ENCODE measurements at places on chromosomes 3 and 15.

GRCh38 chr3:60552581-60552980, 698.7 kb downstream of the FHIT start:
- DNase-seq, result no peak

DNA sequence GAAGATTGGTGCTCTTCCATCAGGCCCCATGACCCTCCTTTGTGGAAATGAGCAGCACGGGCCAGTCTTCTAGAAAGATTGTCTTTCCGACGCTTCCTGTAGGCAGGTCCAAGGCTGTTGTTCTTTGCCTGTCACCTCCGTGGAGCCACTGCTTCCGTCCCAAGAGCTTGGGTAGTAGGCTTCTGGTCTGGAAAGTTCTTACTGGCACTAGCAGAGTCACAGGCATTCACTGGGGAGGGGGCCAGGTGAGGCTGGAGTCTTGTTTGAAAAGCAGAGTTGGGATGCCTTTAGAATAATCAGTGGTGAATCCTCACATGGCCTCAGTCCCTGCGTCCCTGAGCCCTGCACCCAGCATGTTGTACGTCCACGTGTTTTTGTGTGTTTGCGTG, 76.2 kb upstream of the ADPGK start:
- no peak for DNase-seq

- no peak for DNase-seq
Observed at GRCh38 chr3:129783470-129783869, 110.0 kb downstream of the TMCC1 start.

DNA sequence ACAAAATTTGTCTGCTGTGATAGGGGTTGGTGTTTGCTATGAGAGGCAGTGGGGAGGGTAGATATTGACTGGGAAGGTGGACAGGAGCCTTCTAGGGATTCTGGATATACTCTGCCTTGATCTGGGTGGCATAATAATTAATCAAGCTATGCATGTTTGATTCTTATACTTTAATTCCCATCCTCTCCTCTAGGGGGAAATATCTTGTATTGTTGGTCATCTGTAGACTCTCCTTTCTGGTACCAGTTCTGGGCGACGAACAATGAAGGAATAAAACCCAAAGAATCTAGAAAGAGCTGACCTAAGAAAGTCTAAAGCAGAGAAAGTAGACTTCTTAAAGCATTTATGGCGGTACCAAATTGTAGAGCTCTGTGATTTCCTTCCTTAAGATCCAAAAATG, 198.2 kb upstream of the STRIT1 start:
- no peak for DNase-seq

- DNase-seq, result no peak
Observed at GRCh38 chr3:55728461-55729100, 241.5 kb upstream of the WNT5A start.

DNA sequence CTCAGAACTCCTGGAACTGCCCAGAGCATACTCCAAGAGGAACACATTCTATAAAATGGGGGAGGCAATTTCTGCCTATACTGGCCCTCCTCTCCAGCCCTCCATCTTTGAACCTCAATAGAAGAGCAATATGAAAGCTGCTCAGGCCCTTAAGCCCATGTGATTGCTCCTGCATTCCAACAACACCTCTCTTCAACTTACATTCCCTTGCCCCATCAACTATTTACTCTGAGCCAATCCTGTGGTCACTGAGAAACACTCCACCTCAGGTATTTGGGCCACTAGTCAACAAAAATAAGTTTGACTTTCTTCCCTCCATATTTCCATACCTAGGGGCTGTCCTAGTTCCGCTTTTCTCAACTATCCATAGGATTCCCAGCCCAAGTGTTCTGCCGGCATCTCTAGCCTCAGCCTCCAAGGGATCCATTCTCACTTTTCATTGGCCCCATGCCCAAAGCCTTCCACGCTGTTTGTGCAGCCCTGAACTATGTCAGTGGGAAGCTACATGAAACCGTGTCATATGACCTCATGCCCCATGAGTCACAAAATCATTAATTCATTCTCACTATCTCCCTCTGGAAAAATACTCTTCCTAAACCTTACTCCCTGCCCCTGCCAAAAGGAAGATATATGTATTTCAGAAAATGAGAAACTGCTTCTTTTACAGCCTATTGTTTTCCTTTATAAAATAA, 61.6 kb downstream of the GJD2 start:
- no peak for DNase-seq

GRCh38 chr3:116835658-116836057, 126.1 kb downstream of the TUSC7 start:
- no peak for DNase-seq

- DNase-seq, result no peak
Observed at GRCh38 chr15:63970621-63971426, 75.5 kb downstream of the DAPK2 start.

- no peak for DNase-seq
Observed at GRCh38 chr3:182668541-182668940, 124.8 kb upstream of the ATP11B start.

DNA sequence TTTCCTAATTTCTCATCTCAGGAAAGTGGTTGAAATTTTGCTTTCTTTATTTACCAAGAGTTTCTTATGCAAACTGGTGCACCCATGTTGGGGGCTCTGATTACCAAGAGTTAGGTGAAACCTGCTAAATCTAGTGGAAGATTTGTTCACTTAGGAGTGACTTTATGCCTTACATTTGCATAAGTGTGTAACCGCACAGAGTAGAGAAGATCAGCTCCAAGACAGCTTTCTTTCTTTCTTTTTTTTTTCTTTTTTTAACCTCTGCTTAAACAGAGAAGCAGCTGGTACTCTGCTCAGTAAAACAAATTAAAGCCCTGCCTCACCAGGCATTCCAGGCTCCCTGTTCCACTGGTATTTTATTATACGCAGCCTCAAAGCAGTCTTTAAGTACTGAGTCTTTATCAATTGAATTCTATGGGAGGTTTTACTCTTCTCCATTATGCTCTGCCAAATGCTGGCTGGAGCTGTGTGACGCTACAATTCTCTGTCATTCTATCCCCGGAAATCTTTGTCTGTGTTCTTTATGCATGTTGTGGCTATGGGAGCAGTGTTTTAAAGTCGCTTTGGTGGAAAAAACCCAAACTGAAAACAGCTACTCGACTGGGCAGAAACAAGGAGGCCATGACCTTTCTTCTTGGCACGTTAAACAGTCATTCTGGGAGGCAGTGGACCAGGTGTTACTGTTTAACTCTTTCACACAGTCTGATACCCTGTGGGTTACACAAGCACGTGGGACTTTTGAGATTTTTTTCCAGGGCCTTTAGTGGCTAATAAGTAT, 55.2 kb upstream of the GBE1 start:
- DNase-seq, result no peak

DNA sequence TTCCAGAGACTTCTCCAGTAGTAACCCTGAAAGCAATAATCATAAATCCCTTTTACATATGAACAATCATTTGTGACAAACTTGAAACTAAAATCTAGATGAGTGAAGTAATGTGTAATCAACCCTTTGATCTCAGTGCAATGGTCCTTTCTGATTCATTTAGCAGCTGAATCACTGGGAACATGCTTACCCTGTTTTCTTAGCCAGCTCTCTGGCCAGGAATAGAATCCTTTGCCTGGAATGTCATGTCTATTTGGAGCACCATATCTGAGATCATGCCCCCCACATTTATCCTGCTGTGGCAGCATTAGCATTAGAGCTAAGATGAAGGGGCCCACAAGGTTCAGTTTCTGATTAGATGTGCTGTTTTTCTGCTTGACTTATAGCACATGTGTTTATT, 309.8 kb downstream of the OXSM start:
- no peak for DNase-seq

DNA sequence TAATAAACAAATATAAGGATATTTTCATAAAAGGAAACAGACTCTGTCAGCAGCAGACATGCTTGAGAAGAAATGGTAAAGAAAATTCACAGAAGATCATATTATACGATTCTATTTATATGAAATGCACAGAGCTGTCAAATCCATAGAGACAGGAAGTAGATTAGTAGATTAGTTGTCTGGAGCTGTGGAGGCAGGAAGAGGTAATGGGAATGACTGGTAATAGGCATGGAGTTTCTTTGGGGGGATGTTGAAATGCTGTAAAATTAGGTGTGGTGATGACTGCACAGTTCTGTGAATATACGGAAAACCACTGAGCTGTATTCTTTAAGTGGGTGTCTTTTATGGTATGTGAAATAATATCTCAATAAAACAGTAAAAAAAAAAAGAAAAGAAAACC, 35.3 kb downstream of the CEP152 start:
- DNase-seq, result no peak

GRCh38 chr15:56293495-56294292, 50.0 kb upstream of the RFX7 start:
- DNase-seq, result no peak

GRCh38 chr15:90479656-90480055, 50.1 kb upstream of the CRTC3 start:
- DNase-seq, result no peak

DNA sequence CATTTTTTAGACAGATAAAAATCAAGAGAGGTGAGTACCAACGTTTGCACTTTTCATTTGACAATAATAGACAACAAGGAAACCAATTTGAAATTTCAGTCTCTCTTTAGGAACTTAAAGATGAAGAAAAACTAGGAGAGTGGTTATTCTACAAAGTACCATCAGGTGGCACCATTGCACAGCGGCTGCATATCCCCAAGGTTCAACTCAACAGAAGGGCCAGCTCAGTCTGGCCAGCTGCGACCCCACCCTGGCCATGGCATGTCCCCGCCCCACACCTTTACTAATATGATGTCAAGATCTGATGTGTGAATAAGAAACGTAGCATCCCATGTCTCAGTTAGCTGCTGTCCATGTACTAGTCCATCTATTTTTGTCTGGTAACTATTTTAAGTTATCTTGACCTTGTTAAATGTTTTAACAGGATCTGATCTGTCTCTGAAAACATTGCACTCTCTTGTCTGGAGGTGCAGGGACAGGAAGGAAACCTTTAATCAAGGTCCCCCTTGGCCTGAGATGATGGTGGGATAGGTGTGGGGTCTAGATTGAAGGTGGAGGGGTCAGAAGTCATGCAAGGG, 35.5 kb upstream of the CGNL1 start:
- peak; percentile 39 for DNase-seq

- DNase-seq, result no peak
Observed at GRCh38 chr3:63051920-63052319, 176.7 kb upstream of the CADPS start.

- DNase-seq, result no peak
Observed at GRCh38 chr15:57172925-57173324, 203.4 kb upstream of the CGNL1 start.

GRCh38 chr3:188686324-188686723, 485.4 kb upstream of the TPRG1 start:
- DNase-seq, result no peak

GRCh38 chr3:178304758-178305467, 231.3 kb upstream of the KCNMB2 start:
- no peak for DNase-seq

DNA sequence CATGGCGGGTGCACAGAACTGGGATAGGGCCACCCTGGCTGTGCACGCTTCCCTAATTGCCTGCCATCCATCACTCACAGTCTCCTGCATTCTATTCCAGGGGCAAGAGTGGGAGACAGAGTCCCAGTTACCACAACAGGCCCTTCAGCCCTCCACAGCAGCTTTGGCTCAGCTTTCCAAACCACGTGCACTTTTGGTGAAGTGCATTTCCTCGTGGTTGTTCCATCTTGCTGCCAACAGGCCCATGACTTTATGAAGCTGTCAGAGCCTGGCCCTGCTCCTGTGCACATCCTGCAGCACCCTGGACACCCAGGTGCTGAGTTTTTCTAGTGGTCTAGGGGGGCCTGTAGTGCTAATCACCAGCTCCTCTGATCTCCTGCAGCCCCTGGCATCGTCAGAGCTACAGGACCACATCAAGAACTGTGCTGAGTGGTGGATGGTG, 110.2 kb downstream of the ADCY5 start:
- no peak for DNase-seq

DNA sequence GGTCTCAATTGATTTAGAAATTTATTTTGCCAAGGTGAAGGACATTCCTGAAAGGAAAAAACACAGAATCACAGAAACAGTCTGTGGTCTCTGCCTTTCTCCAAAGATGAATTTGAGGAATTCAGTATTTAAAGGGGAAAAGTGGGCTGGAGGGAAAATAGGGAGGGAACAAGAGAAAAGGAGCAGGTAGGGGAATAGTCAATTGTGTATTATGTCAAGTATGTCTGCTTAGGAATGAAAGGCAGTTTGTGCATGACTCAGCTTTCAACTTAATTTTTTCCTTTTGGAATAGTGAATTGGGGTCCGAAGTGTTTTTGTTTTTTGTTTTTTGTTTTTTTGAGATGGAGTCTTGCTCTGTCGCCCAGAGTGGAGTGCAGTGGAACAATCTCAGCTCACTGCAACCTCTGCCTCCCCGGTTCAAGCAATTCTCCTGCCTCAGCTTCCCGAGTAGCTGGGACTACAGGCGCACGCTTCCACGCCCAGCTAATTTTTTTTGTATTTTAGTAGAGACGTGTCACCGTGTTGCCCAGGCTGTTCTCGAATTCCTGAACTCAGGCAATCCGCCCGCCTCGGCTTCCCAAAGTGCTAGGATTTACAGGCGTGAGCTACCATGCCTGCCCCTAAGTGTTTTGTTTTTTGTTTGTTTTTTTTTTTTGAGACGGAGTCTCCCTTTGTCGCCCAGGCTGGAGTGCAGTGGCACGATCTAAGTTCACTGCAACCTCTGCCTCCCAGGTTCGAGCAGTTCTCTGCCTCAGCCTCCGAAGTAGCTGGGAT, 74.1 kb upstream of the MAP4 start:
- no peak for DNase-seq

DNA sequence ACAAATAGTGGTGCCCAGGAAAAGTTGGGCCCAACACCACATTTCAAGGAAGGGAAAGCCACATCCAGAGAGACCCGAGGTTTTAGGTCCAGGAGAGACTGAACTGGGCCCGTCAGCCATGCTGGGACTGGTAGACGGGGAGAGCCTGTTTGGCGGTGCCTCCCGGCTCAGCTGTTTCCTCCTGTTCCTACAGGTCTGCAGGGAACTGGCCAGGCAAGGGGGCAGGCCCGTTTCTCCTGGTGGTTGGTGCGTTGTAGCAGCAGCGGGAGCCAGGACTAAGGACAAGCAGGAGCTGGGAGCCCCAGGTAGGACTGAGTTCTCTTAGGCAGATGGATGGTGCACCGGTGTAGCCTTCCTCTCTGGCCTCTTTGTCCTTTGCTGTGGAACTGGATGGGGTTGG, 3.9 kb downstream of the PRKCD start:
- DNase-seq, result no peak

- no peak for DNase-seq
Observed at GRCh38 chr3:27625864-27626263, 96.3 kb downstream of the EOMES start.

GRCh38 chr3:149585401-149585726, 72.5 kb downstream of the WWTR1 start:
- DNase-seq, result no peak

DNA sequence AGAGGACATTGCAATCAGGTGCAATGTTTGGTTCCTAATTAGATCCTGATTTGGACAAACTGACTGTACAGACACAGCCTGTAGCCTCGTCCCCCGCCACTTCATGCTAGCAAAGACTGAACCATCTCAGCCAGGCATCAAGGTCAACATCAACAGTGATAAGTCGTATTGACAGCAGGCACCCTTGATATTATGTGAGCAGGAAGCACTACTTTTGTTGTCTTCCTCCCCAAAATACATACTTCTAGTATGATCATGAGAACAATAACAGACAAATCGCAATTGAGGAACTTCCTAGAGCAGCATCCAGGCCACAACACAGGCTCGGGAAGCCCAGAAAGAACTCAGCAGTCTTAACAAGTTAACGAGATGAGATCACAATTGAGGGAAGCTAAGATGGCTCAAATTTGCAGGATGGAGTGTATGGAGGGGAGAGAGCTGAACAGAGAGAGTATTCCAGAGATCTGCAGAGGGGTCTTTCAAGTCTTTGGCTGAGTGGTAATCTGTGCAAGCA, 20.4 kb downstream of the TGM5 start:
- DNase-seq, result no peak

GRCh38 chr3:7625021-7625420, 764.1 kb downstream of the GRM7 start:
- DNase-seq, result no peak
